T-helper 2 cell treated with Interferon-gamma antibody and Interleukin-4, amounts not matched to agents 5 μg/mL and 100 μg/mL, for 36 hours (primary cell): ENCODE measurements at places on chromosomes 2 and 18.

DNA sequence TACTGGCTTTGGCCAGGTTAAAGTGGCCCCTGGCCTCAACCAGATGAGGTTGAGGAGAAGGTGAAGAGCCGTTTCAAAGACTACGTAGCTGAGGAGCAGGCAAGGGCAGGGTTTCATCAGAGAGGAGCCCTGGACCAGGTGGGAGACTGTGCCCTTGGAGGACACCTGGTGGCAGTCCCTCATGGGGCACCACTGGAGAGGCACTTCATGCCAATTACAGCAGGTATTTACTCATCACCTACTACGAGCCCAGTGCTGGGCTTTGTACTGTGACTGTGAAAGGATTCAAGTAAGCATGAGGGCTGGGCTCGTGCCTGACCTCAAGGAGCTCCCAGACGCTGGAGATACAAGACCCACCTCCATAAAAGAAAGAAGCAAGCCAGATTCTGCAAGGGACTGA, 37.6 kb downstream of the SMAD7 start:
- peaks cover 23% of the 10 kb centered on the region for H3K4me1 ChIP-seq
- no peaks in the 10 kb centered on the region for H3K36me3 ChIP-seq
- no peak for DNase-seq
- no peak overlapping the region for H3K4me3 ChIP-seq

DNA sequence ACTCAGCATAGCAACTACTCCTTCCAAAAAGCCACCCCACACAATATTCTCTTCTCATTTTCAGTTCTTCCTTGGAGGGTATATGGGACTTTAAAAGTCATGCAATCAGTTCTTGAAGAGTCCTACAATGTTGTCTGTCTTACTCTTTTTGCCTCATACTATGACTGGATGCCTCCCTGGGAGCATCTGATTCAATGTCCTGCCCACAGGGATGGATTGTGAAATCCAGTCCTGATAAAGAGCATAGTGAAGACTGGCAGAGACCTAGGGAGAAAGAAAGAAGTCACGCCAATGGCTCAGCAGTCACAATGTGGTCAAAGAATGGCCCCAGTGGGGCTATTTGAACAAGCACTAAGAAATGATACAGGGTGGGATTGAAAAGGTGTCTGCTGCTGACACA, 155.1 kb upstream of the SERPINE2 start:
- no peaks in the 10 kb centered on the region for H3K36me3 ChIP-seq
- H3K4me1 ChIP-seq, result no peaks in the 10 kb centered on the region
- no peak for DNase-seq
- H3K27ac ChIP-seq, result no peak overlapping the region
- no peak overlapping the region for H3K4me3 ChIP-seq

- DNase-seq, result no peak
- no peak overlapping the region for H3K27ac ChIP-seq
- H3K27me3 ChIP-seq, result no peaks in the 10 kb centered on the region
- H3K4me3 ChIP-seq, result no peak overlapping the region
- no peaks in the 10 kb centered on the region for H3K4me1 ChIP-seq
- H3K36me3 ChIP-seq, result no peaks in the 10 kb centered on the region
These were observed 179.1 kb upstream of the CYP26B1 start for GRCh38 chr2:72326759-72327158.

GRCh38 chr2:218023636-218024035, 20.8 kb upstream of the TNS1 start:
- no peaks in the 10 kb centered on the region for H3K27me3 ChIP-seq
- no peak overlapping the region for H3K27ac ChIP-seq
- DNase-seq, result no peak
- H3K36me3 ChIP-seq, result no peaks in the 10 kb centered on the region
- H3K4me1 ChIP-seq, result no peaks in the 10 kb centered on the region

DNA sequence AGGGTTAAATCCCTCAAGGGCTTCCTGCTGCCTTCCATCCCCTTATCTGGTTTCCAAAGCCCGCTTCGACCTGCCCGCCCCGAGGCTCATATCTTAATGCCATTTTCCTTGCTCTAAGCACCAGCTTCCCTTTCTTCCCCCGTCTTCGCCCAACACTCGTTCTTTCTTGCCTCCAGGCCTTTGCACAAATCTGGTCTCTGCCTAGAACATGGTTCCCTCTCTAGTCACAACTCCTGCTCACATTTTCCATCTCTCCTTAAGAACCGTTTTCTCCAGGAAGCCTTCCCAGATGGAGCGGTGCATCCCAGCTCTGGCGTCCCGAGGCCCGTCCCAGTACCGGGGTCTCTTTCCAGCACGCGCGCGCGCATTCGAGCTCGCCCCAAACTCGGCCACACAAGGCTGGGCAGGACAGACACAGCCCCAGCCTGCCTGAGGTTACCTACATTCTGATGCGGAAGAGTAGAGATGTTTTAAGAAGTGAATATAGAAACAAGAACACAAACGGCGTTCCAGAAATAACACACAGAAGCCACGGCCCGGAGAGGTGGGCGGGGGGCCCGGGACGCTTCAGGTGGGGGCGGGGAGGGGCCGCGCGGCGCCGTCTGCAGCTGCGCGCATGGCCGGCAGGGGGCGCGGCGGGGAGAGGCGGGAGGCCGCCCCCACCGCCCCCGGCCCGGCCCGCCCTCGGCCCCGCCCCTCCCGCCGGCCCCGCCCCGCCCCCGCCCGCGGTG, at the start of gene DGKD:
Gene DGKD (plus strand): TSS at position 726 of the 731 bp plus-strand sequence. CDS start 25 bp downstream, outside the sequence.
- peaks cover 25% of the 10 kb centered on the region for H3K36me3 ChIP-seq
- peak within 1 kb of the TSS; percentile 88 for H3K27ac ChIP-seq
- peaks cover 56% of the 10 kb centered on the region for H3K4me1 ChIP-seq
- no peaks in the 10 kb centered on the region for H3K27me3 ChIP-seq
- peak; percentile 61 for DNase-seq
- peak within 1 kb of the TSS; percentile 89 for H3K4me3 ChIP-seq

GRCh38 chr2:165725421-165725820, 68.6 kb downstream of the GALNT3 start:
- H3K4me1 ChIP-seq, result no peaks in the 10 kb centered on the region
- H3K27me3 ChIP-seq, result peaks cover 9% of the 10 kb centered on the region
- H3K36me3 ChIP-seq, result no peaks in the 10 kb centered on the region
- H3K27ac ChIP-seq, result no peak overlapping the region
- no peak for DNase-seq

- no peak for DNase-seq
- H3K27me3 ChIP-seq, result peaks cover 30% of the 10 kb centered on the region
- H3K27ac ChIP-seq, result no peak overlapping the region
These were observed 25.5 kb downstream of the CRACDL start for GRCh38 chr2:98910349-98911125.

GRCh38 chr2:71611247-71611646, 157.9 kb downstream of the DYSF start:
- DNase-seq, result no peak
- no peaks in the 10 kb centered on the region for H3K27me3 ChIP-seq
- H3K27ac ChIP-seq, result no peak overlapping the region
- no peak overlapping the region for H3K4me3 ChIP-seq
- no peaks in the 10 kb centered on the region for H3K4me1 ChIP-seq

GRCh38 chr2:40105593-40105992, 326.5 kb upstream of the THUMPD2 start:
- peaks cover 5% of the 10 kb centered on the region for H3K4me1 ChIP-seq
- no peak overlapping the region for H3K27ac ChIP-seq
- H3K27me3 ChIP-seq, result peaks cover 3% of the 10 kb centered on the region
- no peak overlapping the region for H3K4me3 ChIP-seq
- peaks cover 3% of the 10 kb centered on the region for H3K36me3 ChIP-seq
- no peak for DNase-seq

GRCh38 chr18:52670896-52671295, 330.9 kb downstream of the DCC start:
- no peaks in the 10 kb centered on the region for H3K27me3 ChIP-seq
- no peak for DNase-seq
- H3K36me3 ChIP-seq, result no peaks in the 10 kb centered on the region

- no peak overlapping the region for H3K27ac ChIP-seq
- no peaks in the 10 kb centered on the region for H3K27me3 ChIP-seq
- no peak overlapping the region for H3K4me3 ChIP-seq
- no peak for DNase-seq
- peaks cover 5% of the 10 kb centered on the region for H3K4me1 ChIP-seq
- H3K36me3 ChIP-seq, result peaks cover 4% of the 10 kb centered on the region
These were observed 60.0 kb downstream of the ROCK1 start for GRCh38 chr18:21051620-21052019.
